GM23338 (cell line): ENCODE measurements at places on chromosomes 3 and 15.

DNA sequence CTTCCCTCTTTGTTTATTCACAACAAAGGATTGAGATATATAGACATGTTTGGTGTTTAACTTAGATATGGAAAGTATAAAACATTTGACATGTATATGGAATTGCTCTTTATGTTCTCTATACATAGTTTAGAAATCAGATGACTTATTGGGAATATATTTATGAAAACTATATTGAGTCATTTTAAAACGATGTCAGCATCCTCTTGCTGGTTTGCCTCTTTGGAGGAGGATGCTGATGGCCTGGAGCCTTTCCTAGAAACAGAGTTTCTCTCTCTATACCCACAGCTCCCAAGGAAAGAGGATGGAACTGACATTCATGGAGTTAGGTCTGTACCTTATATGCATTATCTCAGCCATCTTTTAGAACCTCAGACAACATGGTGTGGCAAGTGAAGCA is 40.3 kb downstream of the ZBTB38 start:
- DNase-seq: no peak

- DNase-seq: peak; percentile 35
Measured at GRCh38 chr3:183400352-183400751, 28.1 kb downstream of the MCF2L2 start.

DNA sequence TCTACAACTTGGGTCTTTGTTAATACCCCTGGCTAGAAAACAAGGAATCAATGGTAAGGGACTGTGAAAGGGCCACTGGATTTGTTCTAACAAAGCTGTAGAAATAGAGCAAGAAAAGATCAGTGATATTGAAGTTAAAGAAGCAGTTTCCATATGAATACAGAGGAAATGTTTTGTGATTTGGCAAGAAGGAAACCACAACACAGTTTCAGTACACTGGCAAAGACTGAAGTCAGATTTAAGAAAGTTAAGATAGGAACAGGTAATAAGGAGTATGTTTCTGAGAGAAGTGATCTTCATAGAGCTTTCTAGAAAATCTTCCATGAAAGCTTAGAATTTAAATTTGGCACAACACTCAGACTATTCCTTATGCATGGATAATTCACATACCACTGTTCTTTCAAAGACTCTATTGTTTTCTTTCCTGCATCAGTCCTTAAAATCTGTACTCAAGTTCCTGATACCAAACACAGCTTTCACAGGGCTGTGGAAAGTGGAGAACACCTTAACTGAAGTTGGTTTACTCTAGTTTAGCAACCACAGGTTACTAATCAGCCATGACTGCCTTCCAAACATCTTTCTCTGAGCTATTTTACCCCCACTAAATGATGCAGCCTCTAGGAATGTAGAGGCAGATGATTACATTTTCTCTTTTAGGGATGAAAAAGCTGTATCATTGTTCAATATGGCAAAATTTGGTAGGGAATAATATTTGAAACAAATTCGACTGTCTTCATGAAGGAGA is 32.4 kb upstream of the ALCAM start:
- no peak for DNase-seq

GRCh38 chr3:79436387-79436786 is 331.4 kb downstream of the ROBO1 start:
- DNase-seq: no peak
